NCI-H345 (cell line): ENCODE measurements at places on chromosomes 13 and 19.

GRCh38 chr19:33434069-33434885 lies 60.8 kb downstream of the CEBPG start:
- no peak for DNase-seq

- DNase-seq, result no peak
Measured at GRCh38 chr13:21079761-21080592, 18.6 kb upstream of the LATS2 start.

DNA sequence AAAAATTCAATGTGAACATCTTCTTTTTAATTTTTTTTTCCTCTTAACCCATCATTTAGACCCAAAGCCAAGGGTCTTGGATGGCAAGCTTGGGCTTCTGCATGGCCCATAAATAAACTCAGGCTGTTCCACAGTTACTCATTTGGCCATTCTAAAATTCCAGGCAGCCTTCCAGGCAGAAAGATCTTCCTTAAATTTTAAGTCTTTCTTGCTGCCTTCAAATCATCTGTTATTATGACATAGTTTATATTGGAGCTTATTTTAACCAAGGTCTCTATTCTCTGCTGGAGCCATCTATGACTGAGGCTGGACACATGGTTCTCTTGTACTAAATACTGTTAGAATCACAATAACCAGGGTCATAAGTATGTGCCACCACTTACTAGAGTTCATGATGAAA lies 317.3 kb upstream of the MAB21L1 start:
- DNase-seq, result no peak

- no peak for DNase-seq
Measured at GRCh38 chr19:51210191-51210784, 14.6 kb upstream of the CD33 start.

- no peak for DNase-seq
Measured at GRCh38 chr13:20995245-20995838, 66.0 kb downstream of the LATS2 start.
